ENCODE measurements at places on chromosomes 16 and 17.

- DNase-seq = peak; percentile 82
These were observed 2.0 kb upstream of the CD300H start for GRCh38 chr17:74569020-74570003.

DNA sequence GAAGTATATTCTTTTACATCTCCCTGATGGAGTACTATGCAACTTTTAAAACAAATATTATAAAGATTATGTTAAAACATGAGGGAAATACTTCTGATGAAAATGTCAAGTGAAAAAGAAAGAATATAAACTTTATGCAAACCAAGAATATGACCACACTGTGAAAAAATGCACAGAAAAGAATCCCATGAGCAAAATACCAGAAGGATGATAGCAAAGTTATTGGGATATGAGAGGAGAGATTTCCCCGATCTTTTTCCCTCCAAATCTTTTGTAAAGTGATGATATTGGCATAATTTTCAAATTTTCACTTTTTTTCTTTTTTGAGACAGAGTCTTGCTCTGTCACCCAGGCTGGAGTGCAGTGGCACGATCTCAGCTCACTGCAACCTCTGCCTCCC lies 36.6 kb upstream of the SMURF2 start:
- peak; percentile 73 for DNase-seq

- no peak for DNase-seq
These were observed 11.7 kb downstream of the ERN1 start for GRCh38 chr17:64117981-64118979.

DNA sequence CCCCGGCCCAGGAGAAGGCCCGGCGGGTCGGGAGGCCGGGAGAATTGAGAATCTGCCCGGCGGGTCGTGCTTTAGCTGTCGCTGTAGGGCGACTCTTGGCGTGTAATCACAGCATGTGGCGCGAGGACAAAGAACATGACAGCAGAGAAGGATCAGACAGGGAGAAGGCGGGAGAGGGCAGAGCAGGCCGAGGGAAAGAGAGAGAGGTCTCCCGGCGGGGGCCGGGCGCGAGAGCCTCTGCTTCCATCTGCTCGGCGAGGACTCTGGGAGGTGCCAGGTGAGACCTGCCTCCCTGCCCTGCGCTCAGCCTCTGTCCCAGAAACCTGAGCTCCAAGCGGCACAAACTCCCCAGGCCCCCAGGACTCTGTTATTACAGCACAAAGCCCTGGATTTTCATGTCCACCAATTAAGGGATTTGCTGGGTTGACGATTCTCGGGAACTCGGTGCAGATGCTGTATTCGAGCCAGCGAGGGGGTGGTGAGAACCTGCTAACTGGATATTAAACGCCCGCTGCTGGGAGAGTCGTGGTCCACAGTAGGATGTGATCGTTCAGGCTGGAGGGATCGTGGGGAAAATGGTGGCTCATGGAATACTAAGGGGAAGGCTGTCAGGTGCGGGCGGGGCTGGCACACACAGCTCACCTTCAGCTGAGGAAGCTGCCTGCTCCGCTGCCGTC lies 172.0 kb upstream of the CIBAR2 start:
- DNase-seq = no peak

DNA sequence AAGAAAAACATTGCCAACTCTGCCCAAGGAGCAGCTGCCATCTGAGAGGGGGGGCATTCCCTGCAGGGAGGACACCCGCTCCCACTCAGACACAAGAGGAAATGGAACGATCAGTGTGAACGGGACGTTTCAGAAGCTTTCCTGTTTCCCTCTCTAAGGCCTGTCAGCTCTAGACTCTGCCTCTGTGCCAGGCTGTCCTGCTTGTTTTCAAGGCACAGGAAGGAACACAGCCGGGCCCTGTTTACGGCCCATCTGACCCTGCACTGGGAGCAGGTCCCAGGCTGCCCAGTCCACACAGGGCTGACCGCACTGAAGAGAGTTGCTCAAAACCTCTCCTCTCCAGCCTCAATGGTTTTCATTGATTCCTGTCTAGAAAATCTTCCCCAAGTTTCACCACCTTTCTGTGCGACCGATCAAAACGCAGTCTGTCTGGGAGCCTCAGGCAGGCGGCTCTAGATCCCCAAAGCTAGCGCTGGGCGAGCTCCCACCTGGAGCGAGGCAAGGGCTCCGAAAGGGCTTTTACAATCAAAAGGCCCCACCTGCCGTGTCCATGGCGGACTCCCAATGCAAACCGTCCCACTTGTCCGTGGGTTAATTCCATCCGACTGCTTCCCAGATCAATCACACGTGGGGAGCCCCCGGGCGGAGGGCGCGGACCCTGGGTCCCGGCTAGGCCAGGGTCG lies 1.5 kb downstream of the PIEZO1 start:
- peak; percentile 53 for DNase-seq

- DNase-seq = no peak
These were observed 18.0 kb downstream of the GRB7 start for GRCh38 chr17:39755554-39756379.

GRCh38 chr17:50866950-50867362 lies 802 bp upstream of the TOB1 start:
- DNase-seq = no peak
